ENCODE measurements at places on chromosomes 3 and 15. TPM values are rescaled to one million over a fixed set of nuclear protein-coding genes. Genes with fewer than 3 reads are reported as not detected.

PTPRG gene
- 34.6 TPM for total RNA-seq

DZIP1L gene
- total RNA-seq, result 27.4 TPM

TNFSF10 gene
- total RNA-seq, result not detected

PCOLCE2 gene
- 22.7 TPM for total RNA-seq

CCDC54 gene
- not detected for total RNA-seq

REC114 gene
- total RNA-seq, result not detected

MORF4L1 gene
- total RNA-seq, result 351 TPM

DNA sequence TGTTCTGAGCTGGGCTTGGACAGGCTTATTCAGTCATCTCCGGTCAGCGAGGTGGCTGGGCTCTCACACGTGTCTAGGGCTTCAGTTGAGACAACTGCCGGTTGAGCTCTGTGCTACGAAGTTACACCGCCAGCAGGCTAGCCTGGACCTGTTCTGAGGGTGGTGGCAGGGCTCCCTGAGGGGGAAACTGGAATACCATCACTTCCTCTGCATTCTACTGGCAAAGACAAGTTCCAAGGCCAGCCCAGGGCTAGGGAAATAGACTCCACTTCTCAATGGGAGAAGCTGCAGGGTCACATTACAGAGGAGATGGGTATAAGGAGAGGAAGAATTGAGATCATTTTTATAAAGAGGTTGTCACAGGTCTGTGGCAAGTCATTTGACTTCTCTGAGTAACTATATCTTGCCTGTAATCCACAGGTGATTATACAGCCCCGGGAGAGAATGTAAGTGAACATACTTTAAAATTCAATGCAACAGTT, 106.8 kb upstream of the IL12A start:
- peak; percentile 48 for DNase-seq

DNA sequence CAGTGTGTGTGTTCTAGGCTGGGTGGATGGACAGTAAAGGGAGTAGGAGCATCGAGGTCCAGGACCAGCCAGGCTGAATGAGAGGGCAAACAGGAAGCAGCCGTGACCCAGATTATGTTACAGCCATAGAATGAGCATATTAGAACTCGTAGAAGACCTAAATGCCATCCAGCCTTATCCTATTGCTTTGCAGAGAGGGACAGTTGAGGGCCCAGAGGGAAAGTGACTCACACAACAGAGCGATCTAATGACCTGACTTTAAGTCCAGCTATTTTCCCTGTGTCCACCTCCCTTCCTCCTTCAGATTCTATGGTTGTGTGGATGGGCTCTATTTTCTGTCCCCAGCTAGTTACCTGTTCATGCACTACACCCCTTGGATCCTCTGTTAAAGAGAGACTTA, 634.1 kb upstream of the TBL1XR1 start:
- no peak for DNase-seq

DNA sequence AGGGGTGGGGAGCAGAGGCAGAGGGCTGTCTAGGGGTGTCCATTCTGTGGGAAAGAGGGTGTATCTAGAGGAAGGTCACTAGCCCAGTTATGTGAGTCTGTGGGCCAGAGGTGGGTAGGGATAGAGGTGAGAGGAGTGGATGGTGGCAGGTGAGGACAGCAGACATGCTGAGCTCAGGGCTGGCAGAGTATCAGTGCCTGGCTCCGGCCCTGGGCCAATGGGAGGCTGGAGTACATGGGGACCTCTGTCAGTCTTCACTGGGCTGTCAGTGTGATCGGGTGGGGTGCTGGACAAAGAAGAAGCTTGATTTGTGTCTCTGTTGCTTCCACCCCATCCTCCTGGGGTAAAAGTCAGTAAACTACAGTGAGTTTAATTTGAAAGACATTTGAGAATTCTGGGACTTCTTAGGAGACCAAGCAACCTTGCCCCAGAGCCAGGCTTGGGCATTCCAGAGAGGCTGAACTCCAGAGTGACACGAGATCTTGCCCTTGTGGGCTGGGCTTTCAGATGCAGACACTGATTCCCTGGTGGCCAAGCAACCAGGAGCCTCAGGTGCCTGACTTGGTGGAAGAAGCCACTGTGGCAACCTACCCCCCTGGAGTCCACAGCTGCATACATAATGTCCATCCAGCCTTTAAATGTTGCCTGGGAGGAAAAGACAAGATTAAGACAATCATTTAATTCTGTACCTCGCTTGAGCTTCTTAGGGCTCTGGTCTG, 60.7 kb downstream of the EXOG start:
- no peak for DNase-seq

GRCh38 chr15:85116925-85117646, 135.4 kb downstream of the PDE8A start:
- no peak for DNase-seq

- peak; percentile 72 for DNase-seq
Measured at GRCh38 chr3:149969940-149970715, 567 bp downstream of the PFN2 start.

DNA sequence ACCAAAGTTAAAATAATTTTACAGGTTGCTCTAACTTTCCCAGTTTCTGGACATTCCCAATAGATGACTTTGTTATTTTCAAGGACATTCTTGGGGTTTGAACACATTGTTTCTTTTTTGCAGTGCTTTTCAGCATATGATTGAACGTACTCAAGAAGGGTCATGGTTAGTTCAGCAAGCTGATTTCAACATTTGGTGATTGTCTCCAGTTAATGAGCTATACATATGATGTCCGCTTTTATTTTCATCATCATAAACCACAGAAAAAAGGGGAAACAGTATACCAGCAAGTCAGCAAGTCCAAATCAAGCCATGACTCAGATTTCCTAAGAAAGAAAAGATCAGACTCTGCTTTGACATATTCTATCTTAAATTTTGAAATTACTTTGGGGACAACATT, 69.4 kb downstream of the B3GALNT1 start:
- peak; percentile 21 for DNase-seq

- DNase-seq, result no peak
Measured at GRCh38 chr3:183695569-183696364, 1.8 kb upstream of the YEATS2 start.

GRCh38 chr3:31573036-31573779, 40.5 kb downstream of the STT3B start:
- no peak for DNase-seq

DNA sequence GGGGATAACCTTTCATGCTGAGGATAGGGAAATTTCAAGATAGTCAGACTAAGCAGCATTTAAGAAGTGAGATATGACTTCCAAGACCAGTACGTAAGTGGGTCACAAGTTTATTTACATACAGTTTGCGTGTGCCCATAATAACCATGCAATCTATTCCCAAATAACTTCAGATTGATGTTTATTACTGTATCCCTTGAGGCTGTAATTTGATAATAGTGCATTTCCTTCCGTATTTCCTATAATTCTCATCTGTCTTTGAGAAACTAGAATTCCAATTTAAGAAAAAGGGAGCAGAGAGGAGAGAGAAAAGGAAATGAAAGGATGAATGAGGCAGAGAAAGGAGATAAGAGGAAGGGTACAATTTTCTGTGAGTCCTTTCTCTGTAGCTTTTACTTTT, 1073.1 kb downstream of the EPHA3 start:
- no peak for DNase-seq

GRCh38 chr3:177642804-177643125, 445.5 kb upstream of the TBL1XR1 start:
- no peak for DNase-seq

DNA sequence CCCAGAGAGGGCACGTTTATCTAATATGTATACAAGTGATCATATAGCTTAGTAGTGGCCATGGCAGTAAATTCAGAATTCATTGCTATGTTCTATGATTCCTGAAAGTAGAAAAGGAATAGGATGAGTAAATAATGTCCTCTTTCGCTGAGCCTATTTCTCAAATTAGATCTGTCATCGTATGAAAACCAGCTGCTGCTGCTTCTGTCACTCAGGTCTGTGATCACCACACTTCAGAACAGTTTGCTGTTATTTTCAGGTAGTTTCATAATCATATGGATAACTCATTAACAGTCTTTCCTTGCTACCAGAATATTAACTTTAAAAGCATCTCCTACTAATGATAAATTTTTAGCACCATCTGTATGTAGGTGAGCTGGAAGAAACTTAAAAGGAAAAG, 289.1 kb upstream of the AZI2 start:
- DNase-seq, result no peak

GRCh38 chr3:189041482-189042090, 130.2 kb upstream of the TPRG1 start:
- peak; percentile 56 for DNase-seq

DNA sequence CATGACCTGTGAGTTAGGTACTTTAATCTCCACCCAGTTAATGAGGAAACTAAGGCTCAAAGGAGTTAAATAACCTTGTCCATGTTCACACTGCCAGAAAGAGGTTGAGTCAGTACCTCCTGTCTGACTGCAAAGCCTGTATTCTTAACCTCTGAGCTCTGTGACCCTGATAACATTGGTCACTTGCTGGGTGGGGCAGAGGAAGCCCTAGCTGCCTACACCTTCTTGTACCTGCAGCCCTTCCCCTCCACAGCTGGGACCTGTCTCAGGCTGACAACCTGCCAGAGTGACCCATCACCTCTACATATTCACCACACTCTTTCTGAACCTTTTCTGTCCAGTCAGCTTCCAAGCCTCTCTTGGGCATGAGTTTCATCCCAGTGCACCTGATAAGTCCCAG, 106.1 kb upstream of the HES1 start:
- no peak for DNase-seq

DNA sequence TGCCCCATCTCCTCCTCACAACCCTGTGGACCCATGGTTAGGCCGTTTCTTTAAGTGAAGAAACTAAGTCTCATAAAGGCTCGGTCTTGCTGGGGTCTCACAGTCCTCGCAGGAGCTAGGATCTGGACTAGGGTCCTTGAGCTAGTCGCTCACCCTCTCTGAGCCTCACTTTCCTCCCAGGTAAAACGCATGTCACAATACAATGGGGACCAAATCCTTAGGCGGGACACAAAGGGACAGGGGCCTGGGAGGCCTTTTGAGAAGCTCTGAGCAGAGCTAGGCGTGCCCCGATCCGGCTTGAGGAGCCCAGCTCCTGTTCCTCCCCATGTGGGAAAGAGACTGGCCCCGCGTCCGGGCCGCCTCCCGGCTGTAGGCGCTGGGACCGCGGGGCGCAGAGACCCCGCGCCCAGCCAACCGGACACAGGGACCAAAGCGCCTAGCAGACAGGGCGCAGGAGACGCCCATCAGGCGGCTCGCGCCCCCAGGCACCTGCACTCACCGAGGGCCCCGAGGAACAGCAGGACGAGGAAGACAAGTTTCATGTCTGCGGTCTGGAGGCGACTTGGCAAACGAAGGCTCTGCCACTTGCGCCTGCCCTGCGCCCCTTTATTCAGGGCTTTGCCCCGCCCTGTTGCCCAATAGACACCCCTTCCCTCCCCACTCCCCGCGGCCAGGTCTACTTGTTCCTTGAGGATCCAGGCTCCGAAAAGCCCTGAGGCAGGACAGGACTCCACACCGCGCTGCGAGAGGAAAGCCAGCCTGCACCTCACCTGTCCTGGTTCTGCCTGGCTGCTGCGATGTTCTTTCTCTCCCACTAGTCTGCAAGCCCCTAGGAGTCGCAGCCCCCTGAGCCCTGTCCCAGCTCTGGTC, at the start of gene LTF:
LTF (minus strand) TSS at position 580 of the 870 bp plus-strand sequence; CDS start at position 542, 38 bp downstream.
- DNase-seq, result no peak
